ENCODE measurements at places on chromosomes 2 and 18. TPM values are rescaled to one million over a fixed set of nuclear protein-coding genes. Genes with fewer than 3 reads are reported as not detected.

DNA sequence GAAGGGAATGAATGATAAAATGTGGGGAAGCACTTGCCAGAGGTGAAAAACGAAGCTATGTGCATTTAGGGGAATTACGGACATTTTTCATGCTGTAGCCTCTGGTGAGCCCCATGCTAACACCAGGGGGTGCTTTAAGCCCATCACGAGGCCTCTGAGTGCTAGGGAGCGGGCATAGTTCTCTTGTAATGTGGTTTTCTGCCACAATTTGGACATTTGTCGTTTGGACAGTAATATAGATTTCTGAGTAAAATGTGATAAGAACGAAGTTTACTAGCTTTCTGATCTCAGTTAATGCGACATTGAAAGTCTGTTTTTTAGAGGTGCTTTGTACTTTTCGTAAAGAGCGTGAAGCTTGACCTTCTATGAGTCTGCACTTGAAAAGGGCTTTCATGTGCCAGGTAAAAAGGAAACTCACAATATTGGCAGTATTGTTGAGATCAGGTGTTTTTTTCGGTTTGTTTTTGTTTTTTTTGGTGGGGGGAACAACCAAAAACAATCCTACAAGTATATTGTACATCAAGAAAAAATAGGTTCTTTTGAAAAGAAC lies 50.6 kb downstream of the TRAF3IP1 start:
- peak; percentile 69 for DNase-seq

GRCh38 chr2:159797543-159798375 lies at the start of gene CD302:
CD302 (minus strand) TSS chr2:159798208; CDS start chr2:159798198, 10 bp downstream.
- DNase-seq, result no peak

The GULP1 gene
- 77.2 TPM for total RNA-seq

GRCh38 chr2:76668279-76668678 lies 853.9 kb downstream of the LRRTM4 start:
- no peak for DNase-seq

Measured in SJCRH30 (cell line).